ENCODE measurements at places on chromosomes 13 and 19.

- no peak for DNase-seq
These were observed 54.6 kb upstream of the FAM124A start for GRCh38 chr13:51167393-51168191.

- no peak for DNase-seq
These were observed 111.7 kb downstream of the GNG7 start for GRCh38 chr19:2590630-2591399.

GRCh38 chr19:27906081-27906480, 1306.9 kb downstream of the UQCRFS1 start:
- DNase-seq, result no peak

GRCh38 chr19:11108746-11109145, 19.5 kb downstream of the LDLR start:
- DNase-seq, result no peak

GRCh38 chr19:750640-751423, at the start of gene MISP:
TSS of gene MISP (plus strand) at chr19:751112. CDS start at chr19:756947, 5,835 bp downstream.
- DNase-seq, result no peak

- no peak for DNase-seq
These were observed 6.4 kb downstream of the DACH1 start for GRCh38 chr13:71860547-71861138.

GRCh38 chr19:46404753-46405468, 8.5 kb downstream of the CCDC8 start:
- DNase-seq, result peak; percentile 72

- DNase-seq, result no peak
These were observed 20.1 kb upstream of the EBPL start for GRCh38 chr13:49711218-49711863.

- DNase-seq, result no peak
These were observed 14.7 kb downstream of the NOVA2 start for GRCh38 chr19:45958769-45959516.

DNA sequence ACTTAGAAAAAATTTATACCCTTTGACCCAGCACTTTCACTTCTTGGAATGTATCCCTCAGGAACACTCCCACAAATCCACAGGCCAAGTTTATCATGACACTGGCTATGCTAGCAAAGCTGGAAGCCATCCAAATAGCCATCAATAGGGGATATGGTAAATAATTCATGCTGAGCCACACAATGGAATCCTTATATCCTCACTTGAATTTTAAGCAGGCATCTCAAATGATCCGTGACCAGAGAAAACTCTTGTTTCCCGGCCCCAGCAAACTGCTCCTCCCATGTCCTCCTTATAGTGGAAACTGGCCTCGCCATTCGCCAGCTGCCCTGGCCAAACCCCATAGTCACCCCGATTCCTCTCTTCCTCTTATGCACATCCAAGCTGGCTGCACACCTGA, 37.6 kb downstream of the GRIK5 start:
- no peak for DNase-seq

DNA sequence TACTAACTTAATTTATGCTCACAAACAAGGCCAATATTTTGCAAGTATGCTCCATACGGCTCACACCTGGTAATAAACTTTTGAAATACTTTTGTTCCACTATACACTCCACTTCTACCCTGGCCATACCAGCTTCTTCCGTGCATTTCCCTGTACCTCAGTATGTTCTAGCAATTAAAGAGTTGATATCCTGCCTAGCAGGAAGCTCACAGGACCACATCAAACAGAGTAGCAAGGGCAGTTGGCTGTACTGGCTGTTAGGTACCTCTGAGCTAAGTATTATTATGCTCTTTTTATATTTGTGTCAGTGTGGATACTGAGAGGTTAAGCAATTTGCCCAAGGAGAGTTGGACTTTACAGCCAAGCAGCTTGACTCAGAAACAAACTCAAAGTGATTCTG, 257.7 kb downstream of the SLITRK6 start:
- no peak for DNase-seq

- no peak for DNase-seq
These were observed 66.4 kb upstream of the PCDH9 start for GRCh38 chr13:67296511-67296910.

DNA sequence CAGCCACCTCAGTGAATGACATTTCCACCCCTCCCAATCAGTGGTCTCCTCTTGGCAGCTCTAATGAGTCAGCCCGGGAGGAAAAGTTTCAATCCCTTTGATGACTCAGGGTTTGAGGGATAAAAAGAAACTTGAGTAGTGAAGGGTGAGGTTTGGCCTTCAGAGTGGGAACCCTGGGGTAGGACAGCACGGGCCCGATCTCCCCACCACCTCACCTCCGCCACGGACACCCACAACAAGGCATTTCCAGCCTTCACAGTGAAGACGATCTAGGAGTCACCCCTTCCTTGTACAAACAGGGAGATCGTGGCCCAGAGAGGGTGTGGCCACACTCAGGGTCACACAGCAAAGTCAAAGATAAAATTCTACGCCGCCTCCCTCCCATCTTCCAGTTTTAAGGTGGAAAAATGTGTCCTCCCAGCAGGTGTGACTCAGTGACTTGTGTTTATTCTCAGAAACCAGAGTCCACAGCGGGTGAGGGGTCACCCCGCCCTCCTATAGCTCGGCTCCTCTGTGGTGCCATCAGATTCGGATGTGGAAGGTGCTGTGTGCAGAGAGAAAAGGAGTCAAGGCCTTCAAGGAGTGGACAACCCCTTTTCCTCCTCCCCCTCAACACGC, 12.3 kb downstream of the CIB3 start:
- peak; percentile 50 for DNase-seq

DNA sequence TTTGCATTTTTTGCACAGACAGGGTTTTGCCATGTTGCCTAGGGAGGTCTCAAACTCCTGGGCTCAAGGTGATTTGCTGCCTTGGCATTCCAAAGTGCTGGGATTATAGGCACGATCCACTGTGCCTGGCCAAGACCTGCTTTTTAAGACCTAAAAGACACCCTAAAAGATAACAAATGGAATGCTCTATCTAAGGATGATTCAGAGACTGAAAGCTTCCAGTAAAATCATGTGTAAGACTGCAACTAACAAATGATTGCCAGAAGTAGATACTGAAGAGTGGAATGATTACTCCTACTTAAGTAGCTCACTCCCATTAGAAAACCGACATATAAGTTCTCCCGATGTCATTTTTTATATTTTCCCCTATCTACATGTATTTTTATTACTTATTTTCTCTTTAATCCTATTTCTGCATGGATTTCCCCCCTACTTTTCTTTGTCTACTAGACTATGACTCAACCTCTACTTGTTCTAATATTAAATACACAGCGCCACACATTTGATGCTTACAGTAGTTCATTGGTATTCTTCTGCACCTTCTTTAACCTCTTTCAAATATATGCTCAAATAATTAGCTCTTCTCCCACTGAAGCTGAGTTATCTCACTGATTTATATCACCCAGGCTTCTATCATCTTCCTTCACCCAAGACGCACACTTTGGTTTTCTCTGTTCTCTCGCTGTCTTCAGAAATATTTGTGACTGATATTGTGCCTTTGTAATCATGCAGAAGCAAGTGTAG, 32.2 kb upstream of the KLF12 start:
- no peak for DNase-seq

- no peak for DNase-seq
These were observed 8.8 kb downstream of the RRAS start for GRCh38 chr19:49631014-49631588.

DNA sequence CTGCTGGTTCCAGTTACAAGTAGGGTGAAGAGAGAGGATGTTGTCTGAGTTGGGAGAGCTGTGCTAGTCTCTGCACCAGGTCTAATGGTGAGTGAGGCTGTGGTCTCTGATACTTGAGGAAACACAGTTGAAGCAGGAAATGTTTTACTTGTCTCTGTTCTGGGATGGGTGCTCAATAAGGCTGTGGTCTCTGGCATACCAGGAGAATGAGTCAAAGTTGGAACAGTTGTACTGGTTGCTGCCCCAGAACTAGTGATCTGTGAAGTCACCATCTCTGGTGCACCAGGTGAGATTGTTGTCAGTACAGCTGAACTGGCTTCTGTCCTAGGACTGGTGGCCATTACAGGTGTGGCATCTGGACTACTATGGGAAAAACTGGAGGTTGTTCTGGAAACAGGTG, 74.7 kb downstream of the MUC16 start:
- no peak for DNase-seq

- no peak for DNase-seq
These were observed 2.0 kb downstream of the GSX1 start for GRCh38 chr13:27794368-27794691.

DNA sequence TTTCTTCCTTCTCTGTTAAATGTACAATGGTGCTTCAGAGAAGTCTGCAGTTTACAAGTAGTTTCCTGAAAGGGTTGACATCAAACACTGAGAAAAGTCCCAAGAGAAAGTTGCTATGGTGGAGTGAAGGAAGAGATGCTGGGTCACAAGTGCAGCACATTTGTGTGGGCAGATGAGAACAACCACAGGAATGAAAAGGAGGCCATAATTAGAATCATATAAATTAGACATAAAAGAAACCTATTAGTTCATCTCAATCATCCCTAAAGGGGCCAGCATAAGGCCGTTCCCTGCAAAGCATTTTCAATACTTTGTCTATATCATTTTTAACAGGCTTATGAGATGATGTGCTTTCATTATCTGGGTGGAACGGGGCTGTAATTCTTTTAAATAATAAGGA, 359.2 kb downstream of the IRS2 start:
- no peak for DNase-seq

DNA sequence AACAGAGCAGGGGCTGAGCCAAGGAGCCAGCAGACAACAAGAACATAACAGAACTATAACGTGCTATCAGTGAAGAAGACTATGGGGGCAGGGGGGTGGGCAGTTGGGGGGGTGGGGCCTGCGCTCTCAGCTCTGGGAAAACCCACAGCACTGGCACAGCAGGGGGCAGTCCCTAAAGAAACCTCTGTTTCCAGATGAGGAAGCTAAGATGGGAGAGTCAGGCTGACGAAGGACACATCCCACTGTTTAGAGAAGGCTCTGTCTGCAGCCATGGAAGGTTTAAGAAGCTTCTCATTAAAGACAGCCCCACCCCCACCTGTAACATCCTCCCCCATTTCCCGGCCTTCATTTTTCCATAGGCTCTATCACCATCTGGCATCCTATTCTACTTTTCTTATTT, 7.1 kb upstream of the DOCK9 start:
- DNase-seq, result no peak

DNA sequence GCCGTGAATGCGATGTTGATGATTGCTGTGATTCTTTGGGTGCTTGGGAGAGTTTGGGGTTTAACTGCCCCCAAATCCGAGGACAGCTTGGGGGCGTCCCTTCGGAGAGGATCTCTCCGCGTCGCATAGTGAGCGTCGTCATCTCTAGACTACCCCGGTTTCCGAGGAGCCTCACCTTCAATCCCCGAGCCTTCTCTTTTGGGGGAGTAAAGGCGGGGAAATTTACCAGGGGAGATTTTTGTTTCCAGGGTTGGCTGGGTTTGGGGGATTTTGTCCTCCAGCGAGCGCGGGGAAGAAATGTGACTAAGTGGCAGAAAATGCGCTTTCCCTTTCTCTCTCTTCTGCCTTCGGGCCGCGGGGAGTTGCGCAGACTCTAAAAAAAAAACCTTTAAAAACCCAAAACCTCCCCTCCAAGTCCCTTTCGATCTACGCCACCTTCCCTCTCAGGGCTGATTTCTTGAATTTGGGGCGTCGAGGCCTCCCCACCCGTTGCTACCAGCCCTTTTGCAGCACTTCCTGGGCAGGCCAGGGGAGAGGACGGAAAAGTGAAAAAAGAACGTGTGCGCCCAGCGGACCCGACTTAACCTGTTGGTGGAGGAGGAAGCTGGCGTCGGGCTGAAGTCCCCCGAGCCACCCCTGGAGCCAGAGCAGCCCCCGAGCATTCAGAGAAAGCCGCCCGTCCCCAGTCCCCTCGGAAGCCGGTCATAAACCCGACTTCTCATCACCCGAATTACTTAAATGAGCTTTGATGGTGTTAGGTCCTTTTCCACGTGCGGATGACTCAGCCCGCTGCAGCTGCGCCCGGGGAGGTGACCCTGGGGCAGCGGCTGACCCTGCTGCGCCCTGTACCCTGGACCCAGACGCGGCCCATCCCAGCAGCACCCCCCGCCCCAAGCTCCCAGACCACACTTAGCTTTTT, 17.7 kb downstream of the NFIX start:
- DNase-seq, result peak; percentile 57

- DNase-seq, result peak; percentile 29
These were observed 21.8 kb downstream of the MCF2L start for GRCh38 chr13:112990783-112991182.

- DNase-seq, result peak; percentile 33
These were observed 204.5 kb upstream of the ATXN8OS start for GRCh38 chr13:69903081-69903480.

DNA sequence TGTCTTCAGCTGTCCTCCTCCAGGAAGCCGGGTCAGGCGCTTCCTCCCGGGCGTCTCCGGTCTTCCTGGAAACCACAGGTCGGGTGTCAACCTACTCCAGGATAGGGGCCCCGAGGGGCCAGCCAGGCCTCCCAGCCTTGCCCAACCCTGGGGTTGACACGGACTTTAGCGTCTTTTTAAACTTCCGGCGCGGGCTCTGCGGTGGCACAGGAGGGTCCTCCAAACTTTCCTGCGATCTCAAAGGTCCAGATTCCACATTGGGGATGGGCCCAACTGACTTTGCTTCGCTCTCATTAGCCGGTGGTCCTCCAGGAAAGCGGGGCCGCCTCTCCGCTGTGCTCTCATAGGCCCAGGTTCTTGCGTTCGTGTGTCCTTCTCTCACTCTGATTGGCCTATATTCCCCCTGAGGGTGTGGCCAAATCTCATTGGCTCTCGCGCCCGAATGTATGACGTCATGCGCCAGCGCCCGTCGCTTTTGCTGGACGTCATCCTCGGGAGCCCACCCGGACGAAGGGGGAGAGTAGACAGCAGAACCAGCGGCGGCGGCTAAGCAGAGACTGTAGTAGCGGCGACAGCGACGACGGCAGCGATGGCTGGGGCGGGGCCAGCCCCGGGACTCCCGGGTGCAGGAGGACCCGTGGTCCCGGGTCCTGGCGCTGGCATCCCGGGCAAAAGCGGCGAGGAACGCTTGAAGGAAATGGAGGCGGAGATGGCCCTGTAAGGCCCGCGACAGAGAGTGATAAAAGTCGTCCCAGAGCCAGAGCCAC, at the start of gene RBM42:
Gene RBM42, plus strand, starts transcription at position 472 of the 767 bp plus-strand sequence. Its CDS starts 118 bp downstream, at position 590.
- DNase-seq, result peak; percentile 100

DNA sequence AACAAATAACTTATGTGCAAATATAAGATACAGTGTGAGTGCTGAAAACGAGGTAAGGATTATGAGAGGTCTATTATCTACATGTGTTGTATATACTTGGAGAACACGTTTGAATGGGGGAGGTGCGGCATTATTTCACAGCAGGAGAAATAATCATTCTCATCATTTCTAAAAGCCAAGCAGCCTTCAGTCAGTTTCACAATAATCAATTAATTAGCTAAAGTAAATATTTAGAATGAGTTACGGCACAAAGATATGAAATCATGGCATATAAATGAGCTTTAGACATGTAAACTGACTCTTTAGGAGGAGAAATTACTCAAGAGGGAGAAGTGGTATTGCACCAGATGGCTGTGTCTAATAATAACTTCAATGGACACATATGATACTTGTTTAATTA, 366.6 kb downstream of the DNAJC15 start:
- no peak for DNase-seq

- peak; percentile 19 for DNase-seq
These were observed 6.9 kb upstream of the CBY2 start for GRCh38 chr13:45695198-45695730.

Measured in hematopoietic multipotent progenitor cell treated with erythropoietin and hydrocortisone succinate and interleukin-3 and kit ligand, for 4 days (in vitro differentiated cells).